ENCODE measurements at places on chromosomes 3 and 15.

- no peak for DNase-seq
Measured at GRCh38 chr3:4552811-4553210, 59.7 kb downstream of the ITPR1 start.

DNA sequence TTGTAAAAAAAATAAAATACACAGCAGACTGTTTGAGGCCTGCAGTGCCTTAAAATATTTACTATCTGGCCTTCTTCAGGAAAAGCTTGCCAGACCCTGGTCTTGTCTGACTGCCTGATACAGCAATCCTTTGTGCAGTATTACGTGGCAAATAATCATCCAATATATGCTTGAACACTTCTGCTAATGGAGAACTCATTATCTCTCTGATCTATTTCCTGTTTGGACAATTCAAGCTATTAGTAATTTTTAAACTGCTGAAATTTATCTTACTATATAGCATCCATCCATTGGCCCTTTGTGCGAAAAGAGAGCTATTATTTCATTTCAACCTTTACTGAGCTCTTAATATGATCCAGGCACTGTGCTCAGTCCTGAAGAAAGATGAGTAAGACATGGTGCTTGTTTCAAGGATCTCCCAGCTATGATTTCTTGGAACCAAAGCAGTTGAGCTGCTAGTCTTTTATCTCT is 15.9 kb downstream of the ATG7 start:
- DNase-seq, result no peak

GRCh38 chr3:94420931-94421330 is 358.1 kb downstream of the NSUN3 start:
- DNase-seq, result no peak

DNA sequence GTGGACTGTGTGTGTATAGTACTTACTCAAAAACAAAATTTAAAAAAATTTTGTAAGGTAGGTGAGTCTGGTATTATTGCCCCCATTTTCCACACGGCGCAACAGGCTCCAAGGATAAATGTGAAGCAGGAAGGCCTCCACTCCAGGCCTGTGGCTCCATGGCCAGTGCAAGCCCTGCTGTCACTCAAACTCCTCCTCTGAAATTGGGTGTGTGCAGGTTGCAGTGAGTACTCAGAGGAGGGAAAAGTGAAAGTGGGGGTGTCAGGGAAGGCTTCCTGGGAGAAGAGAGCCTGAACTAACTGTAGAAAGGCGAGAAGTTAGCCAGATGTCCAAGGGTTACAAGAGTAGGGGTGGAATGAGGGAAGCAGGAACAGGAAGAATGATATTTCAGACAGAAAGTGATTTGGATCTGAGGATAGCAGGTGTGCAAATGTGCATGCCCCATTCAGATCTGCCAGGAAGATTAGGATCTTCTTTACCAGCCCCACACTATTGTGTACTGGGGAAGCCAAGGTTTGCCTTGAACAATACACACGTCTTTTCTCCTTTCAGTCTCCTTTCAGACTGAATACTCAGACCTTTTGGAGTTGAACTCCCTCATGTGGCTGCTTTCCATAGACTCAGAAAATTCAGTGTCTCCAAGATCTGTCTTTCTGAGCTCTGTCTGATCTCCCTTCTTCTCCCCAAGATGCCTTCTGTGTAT is 48.7 kb upstream of the RYK start:
- DNase-seq, result no peak

GRCh38 chr3:40617084-40617483 is 92.3 kb downstream of the ZNF621 start:
- DNase-seq, result no peak

Measured in activated CD8-positive, alpha-beta memory T cell treated with anti-CD3 and anti-CD28 coated beads, Interleukin-2, amount 50 U/mL, for 48 hours (primary cell).